Bronchial epithelial cell (primary cell): ENCODE measurements at places on chromosomes 12 and 14. TPM values are rescaled to one million over a fixed set of nuclear protein-coding genes. Genes with fewer than 3 reads are reported as not detected.

Gene NAV3
- 1.6 and 3.2 TPM in 2 replicates for total RNA-seq

Gene ZDHHC22
- not detected in 2 replicates for total RNA-seq

Gene RTN1
- total RNA-seq: not detected in 2 replicates

Gene HRK
- total RNA-seq: not detected in 2 replicates

Gene NGB
- 0.26 TPM in 1 of 2 replicates, not detected in the other for total RNA-seq

Gene IFNG-AS1
- not detected in 2 replicates for total RNA-seq

Gene PTPN21
- total RNA-seq: 6.1 and 7.6 TPM in 2 replicates

Gene CCDC63
- not detected in 2 replicates for total RNA-seq

GRCh38 chr14:58398495-58398894 is 2.8 kb downstream of the TOMM20L start:
- no peak for DNase-seq

GRCh38 chr12:27911397-27911796 is 61.1 kb downstream of the PTHLH start:
- peak; percentile 25 for DNase-seq

DNA sequence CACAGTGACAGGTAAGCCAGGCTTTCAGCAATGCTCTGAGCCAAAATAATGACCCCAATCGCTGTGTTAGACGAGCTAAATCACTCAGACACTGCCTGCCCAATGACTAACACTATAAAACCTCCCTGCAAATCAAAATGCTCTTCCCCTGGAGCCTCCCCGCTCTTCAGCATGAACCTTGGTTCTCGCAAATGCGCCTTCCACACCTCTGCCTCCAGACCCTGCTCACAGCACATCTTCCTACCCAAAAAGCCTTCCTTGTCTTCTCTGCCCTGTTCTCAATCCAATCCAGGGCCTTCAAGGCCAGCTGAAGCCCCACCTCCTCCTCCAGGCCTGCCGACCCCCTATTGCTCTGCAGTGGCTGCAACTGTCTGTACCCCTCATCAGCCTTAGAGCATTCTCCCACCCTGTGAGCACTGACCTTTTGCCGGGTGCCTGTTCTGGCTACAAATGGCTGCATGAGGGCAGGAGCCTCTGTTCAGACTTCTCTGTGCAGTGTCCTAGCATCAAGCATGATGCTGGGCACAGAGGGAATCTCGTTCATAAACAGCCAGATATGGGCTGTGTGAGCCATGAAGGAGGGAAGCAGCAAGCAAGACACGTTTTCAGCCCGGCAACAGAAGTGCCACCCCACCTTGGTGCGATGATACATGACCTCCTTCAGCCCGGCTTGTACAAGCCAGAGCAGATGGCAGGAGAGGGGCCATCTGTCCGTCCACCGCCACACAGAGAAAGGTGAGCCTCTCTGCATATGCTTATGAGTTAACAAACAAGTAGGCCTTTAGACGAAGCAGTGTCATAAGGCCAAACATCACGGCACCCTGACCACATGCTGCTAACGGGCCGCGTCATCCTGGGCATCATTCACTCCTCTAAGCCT is 64.5 kb upstream of the DDX11 start:
- DNase-seq: no peak

DNA sequence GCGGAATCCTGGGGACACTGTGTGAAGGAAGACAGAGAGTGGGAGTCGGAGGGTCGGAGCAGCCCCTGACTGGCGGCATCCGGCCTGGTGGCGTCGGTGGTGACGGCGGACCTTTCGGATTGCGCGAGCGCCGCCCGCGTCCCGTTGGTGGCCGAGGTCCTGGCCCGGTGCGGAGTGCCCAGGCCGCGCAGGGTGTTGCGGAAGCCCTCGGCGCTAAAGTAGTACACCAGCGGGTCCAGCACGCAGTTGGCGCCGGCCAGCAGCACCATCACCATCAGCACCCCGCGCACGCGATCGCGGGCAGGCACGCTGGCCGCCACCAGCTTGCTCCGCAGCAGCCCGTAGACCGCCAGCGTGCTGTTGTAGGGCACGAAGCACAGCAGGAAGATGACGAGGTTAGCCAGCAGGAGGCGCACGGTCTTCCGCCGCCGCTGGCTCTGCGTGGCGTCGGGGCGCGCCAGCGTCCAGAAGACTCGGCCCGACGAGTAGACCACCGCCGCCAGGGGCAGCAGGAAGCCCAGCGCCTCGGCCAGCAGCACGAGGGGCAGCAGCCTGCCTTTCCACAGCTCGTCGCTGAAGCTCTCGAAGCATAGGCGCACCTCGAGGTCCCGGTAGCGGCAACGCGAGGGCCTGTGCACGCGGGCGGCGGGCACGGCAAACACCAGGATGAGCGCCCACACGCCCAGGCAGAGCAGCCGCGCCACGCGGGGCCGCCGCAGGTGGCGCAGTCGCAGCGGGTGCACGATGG is 13.1 kb upstream of the CHD4 start:
- DNase-seq: no peak

GRCh38 chr12:128008341-128008740 is 258.6 kb upstream of the TMEM132C start:
- no peak for DNase-seq

DNA sequence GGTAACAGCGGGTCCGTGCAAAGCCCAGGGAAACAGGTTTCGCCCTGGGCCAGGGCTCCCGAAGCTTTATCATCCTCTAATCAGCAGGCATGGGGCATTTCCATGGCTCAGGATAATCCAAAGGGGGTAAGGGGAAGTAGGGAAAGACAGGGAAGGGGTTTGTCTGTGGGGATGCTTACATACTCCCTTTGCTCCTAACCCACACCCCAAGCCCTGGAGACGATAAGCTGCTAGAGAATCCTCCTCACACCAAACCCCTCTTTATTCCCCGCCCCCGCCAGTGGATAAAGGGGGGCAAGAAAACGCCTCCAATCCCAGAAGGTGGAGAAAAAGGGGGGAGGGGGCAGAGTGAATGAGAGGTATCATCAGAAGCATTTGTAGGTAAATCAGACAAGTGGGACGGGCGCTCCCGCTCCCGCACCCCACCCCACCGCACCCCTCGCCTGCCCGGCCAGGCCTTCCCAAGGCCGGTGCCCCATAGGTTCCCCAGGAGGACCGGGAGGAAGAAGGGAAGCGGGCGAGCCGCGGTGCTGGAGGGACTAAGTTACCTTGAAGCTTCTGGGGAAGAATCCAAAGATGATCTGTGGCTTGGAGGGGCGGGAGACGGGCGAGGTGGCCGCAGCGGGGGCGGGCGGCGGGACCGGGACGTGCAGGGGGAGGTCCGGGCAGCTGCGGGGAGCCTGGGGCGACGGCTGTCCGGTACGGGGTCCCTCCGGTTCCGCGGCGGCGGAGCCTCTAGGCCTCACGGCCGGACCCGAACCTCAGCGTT is 762 bp downstream of the PPP2R5E start:
- no peak for DNase-seq

DNA sequence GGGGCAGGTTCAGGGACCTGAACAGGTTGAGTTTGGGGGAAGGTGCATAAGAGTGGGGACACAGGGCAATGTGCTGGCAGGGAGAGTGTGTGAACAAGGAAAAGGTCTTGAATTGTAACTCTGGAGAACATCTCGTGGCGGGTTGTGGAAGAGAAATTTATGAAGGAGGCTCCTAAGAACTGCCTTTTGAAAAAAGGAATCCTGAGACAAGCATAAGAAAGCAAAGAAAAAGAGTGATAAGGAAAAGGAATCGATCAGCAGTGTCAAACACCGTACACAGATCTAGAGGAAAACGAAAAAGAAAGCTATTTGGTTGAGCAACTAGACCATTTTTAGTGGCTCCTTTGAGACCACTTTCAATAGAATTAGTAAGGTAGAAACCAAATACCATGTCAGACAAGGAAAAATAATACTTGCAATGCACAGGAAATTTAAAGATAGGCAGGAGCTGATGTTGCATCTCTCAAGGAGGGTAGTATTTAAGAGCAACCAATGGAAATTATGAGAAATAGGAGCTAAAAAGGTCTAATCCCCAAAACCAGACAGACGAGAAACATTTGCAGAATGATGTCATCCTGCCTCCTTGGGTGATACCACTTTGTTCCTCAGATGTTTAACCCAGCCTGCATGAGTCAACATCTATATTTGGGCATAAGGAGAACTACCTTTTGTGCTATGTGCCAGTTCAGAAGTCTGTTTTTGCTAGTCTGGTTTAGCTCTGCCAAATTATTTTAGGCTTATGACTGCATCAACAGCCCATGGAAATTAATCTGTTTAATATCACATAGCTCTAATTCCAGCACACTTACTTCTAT is 64.5 kb upstream of the STK38L start:
- peak; percentile 100 for DNase-seq

DNA sequence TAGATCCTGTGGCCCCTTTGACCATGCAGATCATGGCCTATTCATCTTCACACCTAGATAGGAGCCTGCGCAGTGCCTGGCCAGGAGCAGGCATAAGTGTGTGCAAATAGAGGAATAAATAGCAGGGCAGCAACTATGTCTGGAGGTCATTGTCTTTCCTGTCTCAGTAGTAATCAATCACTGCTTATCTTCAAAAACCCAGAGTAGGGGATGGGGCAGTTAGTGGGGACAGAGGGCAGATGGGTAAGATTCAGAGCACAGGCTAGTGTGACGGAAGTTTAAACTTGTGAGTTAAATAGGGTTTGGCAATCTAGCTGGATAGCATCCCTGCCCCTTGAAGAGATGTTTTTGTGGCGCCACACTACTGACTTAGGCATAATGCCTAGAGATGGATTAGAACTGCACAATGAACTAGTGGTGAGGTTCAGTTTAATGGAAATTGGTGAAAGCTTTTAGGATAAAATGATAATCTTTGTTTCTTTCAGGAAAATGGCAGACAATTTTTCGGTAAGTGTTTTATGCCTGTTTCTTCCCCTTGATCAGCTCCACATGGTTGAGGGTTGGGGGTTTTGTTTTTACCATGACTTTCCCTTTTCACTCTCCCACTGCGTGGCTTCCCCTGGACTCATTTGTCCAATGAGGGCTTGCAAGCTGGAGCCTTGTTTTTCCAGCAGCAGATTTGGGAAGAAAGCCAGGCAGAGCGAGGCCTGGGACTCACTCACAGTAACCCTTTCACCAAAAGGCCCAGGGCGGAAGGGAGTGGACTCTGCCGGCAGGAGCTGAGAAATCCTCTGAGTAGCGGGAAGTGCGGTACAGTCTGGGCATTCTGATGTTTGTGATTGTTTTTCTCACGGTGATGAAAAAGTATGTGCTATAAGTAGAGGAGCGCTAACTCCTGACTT is 8.1 kb downstream of the LGALS3 start:
- no peak for DNase-seq

GRCh38 chr12:108753976-108754375 is 22.7 kb upstream of the CORO1C start:
- DNase-seq: no peak

GRCh38 chr14:49971156-49972130 is 78.6 kb downstream of the ARF6 start:
- no peak for DNase-seq

GRCh38 chr14:55713486-55713885 is 133.5 kb downstream of the KTN1 start:
- DNase-seq: no peak

GRCh38 chr12:42886160-42886559 is 296.6 kb upstream of the PRICKLE1 start:
- DNase-seq: no peak

GRCh38 chr14:82159624-82160023 is 626.0 kb upstream of the SEL1L start:
- DNase-seq: peak; percentile 8

DNA sequence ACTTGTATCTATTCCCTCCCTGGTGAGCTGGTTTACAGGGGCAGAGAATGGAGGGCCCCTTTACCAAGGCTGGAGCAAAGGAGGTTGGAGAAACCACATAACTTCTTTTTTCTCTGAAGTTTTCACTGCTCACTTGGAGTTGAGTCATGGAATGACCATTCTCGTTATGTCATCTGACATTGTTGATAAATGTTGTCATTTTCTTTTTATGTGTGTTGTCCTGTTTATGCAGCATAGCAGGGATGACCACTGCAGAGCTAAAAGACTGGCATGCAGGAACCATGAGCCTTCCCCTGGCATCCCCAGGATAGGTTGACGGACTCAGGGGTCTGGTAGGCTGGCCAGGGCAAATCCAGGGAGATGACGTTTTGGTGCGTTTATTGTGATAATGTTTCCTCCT is 256.8 kb upstream of the DDHD1 start:
- DNase-seq: peak; percentile 17

GRCh38 chr14:99460793-99461192 is 19.9 kb downstream of the SETD3 start:
- peak; percentile 94 for DNase-seq

DNA sequence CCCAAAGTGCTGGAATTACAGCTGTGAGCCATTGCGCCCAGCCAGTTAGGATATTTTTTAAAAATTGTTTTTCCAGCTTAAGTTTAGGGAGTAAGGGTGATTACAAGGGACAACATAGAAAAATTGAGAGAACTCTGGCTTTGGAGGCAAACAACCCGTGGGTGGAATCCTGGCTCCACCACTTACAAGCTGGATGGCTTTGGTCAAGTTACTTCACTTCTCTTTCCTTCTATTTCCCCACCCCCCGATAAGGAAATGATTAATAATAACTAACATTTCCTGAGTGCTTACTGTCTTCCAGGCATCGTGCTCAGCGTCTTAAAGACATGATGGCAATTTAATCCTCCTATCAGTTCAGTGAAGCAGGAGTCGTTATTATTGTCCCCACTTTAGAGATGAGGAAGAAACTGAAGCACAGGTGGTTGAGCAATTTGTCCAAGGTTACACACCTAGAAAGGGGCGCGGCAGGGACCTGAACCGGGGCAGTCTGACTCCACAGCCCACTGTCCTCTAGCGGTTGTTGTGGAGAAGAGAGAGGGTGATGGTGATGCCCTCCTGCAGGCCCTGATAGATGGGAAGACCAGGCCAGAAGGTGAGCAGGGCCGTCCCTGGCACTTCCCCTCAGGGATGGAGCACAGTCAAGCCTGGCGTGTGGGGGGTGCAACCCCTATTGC is 16.7 kb upstream of the FAIM2 start:
- DNase-seq: peak; percentile 73

GRCh38 chr14:23633160-23633701 is 2.9 kb upstream of the DHRS2 start:
- DNase-seq: no peak

DNA sequence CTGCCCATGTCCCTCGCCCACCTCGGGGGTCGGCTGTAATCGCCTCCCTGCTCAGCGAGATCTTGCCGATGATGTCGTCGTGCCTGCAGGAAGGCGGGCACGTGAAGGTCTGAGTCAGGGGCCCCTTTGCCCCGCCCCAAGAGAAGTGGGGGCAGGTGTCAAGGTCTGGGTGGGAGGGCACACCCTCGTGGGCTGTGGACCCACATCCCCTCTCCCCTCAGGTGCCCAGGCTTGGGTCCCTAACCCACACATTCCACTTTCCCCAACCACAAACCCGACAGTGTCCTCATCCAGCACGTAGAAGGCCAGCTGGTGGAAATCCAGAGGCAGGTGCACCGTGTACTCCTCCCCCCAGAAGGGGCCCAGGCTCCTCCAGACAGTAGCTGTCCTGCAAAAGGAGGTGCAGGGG is 7.8 kb downstream of the RASAL1 start:
- DNase-seq: no peak
